Stomach (tissue), 19 donors: ENCODE measurements at places on chromosomes 3 and 15. TPM values are rescaled to one million over a fixed set of nuclear protein-coding genes. Genes with fewer than 3 reads are reported as not detected.

The AMT gene
- 4.5 TPM for total RNA-seq

The ZIC1 gene
- not detected for total RNA-seq

GRCh38 chr3:141812084-141812483, 48.9 kb downstream of the GRK7 start:
- no peak overlapping the region for H3K4me3 ChIP-seq
- peaks cover 7% of the 10 kb centered on the region for H3K27me3 ChIP-seq
- no peaks in the 10 kb centered on the region for H3K4me1 ChIP-seq
- H3K27ac ChIP-seq = no peak overlapping the region

DNA sequence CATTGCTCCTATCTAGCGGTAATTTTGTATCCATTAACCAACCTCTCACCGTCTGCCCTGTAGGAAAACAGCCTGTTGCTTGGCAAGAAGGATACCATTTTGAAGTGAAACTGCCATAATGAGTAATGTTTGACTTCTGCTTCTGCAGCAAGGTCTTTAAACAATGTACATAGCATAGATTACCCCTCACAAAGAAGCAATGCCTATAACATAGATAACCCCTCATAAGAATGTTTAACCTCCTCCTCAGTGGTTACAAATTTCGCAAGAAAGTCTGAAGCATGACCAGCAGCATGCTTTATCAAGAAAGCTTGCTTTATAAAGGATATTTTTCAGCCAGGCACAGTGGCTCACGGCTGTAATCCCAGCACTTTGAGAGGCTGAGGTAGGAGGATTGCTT, 61.2 kb upstream of the MFGE8 start:
- H3K27me3 ChIP-seq = no peaks in the 10 kb centered on the region
- peak; percentile 71 for DNase-seq
- H3K36me3 ChIP-seq = no peaks in the 10 kb centered on the region
- H3K27ac ChIP-seq = no peak overlapping the region

The SIDT1 gene
- total RNA-seq = 2.7 TPM

The DAPK2 gene
- 178 TPM for total RNA-seq

DNA sequence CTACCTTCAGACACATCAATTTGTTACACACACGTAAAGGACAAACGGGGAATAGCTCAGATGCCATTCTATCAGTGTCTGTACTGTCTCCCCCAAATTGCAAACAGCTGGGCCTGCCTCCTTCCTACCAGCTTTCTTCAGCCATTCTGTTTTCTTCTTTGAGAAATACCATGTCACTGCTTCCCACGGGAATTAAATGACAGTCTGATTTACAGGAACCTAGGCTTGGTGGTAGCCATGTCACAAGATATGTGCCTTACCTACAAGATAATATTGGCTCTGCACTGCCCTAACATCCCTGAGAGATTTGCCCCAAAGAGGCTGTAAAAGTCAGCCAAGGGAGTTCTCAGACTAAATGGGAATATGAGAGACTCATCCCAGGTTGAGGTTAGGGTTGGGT, 308.3 kb downstream of the LRTM1 start:
- no peak overlapping the region for H3K27ac ChIP-seq
- no peaks in the 10 kb centered on the region for H3K4me1 ChIP-seq
- H3K27me3 ChIP-seq = no peaks in the 10 kb centered on the region
- H3K4me3 ChIP-seq = no peak overlapping the region
- H3K36me3 ChIP-seq = no peaks in the 10 kb centered on the region

The LCTL gene
- total RNA-seq = not detected

GRCh38 chr3:194046995-194047645, 88.8 kb upstream of the HES1 start:
- peak overlapping the region; percentile 55 for H3K27ac ChIP-seq
- no peaks in the 10 kb centered on the region for H3K36me3 ChIP-seq

The LYZL4 gene
- total RNA-seq = not detected

The MST1 gene
- 10.5 TPM for total RNA-seq
